Aorta (tissue), 5 donors: ENCODE measurements at places on chromosomes 6 and 20. TPM values are rescaled to one million over a fixed set of nuclear protein-coding genes. Genes with fewer than 3 reads are reported as not detected.

DNA sequence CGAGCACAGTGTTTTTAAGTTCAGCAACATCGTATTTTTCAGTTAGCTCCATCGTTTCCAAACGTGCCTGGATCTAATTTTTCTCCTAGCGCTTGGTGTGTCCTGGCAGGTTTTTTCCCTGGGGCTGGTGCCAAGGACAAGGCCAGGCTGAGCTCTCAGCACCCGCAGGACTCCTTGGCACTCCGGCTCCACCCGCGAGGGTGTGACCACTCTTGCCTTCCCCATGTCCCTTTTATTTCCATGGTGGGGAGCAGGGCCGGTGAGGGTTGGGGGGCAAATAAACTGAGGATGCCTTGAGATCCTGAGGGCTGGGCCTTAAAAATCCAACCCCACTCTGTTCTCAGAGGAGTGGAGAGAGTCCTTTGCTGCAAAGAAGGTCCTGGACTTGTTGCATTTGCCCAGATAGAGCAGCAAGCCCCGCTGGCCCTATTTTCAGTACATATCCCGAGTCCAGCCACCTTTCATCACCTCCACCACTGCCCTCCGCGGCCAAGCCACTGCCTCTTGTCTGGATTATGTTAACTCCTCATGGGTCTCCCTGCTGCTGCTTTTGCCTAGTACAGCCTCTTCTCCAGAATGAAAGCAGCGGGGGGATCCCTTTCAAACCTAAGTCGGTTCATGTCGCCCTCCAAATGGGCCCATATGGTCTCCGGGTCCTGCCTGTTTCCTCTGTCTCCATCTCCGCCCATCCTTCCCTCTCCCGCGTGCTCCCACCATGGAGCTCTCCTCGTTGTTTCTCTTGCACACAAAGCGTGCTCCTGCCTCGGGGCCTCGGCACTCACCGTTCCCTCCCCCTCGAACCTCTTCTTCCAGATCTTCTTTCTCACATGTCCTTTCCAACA lies 4.5 kb upstream of the RAB44 start:
- no peak for DNase-seq

DNA sequence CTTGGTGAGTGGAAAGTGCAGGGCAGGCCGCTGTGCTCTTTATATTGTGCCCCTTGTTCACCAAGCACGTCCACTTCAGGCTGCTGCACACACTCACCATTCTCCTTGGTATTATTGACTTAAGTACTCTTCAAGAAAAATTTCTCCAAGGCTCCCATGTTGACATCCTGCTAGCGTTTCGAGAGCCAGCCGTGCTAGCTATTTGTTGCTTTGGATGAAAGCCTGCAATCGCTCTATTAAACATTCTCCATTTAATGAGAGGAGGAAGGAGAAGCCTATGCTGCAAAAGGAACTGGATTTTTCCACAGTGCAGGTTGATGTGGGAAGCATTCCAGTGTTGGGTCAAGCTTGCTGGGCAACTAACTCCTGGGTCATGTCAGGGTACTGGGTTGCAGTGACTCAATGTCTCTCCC lies 113.5 kb downstream of the CD83 start:
- no peak for DNase-seq

GRCh38 chr6:156870924-156871539 lies 93.9 kb downstream of the ARID1B start:
- DNase-seq = no peak

- no peak for DNase-seq
Measured at GRCh38 chr6:24019393-24019792, 106.6 kb upstream of the NRSN1 start.

- no peak for DNase-seq
Measured at GRCh38 chr20:50560867-50561266, 50.7 kb downstream of the PTPN1 start.

DNA sequence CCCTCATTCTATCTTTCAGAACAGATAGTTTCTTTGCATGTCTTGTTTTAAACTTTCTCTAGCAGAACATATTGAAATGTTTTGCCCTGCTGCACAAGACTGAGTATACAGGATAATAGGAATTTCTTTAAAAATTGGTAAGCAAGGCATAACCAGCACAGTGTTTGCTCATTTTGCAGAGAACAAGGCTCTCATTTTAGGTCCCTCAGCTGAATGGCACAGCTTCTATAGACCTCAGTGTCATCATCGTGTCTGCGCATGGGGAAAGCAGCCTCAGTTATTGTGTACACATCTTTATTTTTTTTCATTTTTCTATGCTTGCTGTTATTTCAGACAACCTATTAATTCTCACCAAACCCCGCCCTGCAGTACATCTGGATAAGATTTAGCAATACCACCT lies 35.7 kb downstream of the TTI1 start:
- DNase-seq = no peak

DNA sequence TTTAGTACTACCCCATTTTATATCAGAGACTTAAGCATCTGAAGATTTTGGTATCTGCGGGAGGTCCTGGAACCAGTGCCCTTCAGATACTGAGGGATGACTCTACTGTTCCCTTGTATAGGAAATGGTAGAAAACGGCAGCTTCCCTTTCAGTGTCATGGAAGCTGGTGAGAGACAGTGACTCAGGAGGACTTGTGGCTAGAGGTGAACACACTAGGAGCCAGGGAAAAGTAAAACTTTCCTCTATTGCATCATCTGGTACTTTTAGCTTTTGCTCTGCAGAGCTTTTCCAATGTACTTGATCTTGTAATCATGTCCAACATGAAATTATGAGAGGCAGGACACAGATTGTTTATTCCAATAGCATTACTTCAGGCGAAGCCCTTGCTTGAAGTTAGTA lies 45.0 kb downstream of the RNF144B start:
- DNase-seq = no peak

DNA sequence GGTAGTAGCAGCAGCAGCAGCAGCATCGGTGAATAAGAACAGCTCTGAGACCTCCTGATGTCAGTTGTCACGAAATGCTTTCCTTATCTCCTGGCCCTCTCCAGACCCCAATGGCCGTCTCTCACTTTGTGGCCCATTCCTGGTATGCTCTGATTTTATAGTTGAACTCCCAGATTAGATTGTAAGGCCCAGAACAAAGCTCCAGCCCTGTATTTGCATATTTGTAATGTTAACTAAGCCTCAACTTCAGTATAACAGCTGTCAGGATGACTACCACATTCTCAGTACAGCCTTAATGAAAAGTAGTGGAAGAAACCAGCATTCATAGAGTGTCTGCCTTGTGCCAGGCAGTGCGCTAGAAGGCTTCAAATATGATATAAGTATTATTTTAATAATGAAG lies 180.9 kb downstream of the SASH1 start:
- DNase-seq = no peak

- DNase-seq = no peak
Measured at GRCh38 chr6:142758629-142759025, 186.3 kb downstream of the HIVEP2 start.

GRCh38 chr6:57421503-57421902 lies 104.1 kb downstream of the PRIM2 start:
- DNase-seq = no peak

FIG4 gene
- 26.7 TPM for total RNA-seq

CST1 gene
- 1.1 TPM for total RNA-seq

NTSR1 gene
- not detected for total RNA-seq

ZNF133 gene
- total RNA-seq = 11.9 TPM

TCP11 gene
- total RNA-seq = 0.36 TPM

EYA2 gene
- total RNA-seq = 10.9 TPM

FAM83C gene
- total RNA-seq = not detected
